ENCODE measurements at places on chromosomes 6 and 20.

DNA sequence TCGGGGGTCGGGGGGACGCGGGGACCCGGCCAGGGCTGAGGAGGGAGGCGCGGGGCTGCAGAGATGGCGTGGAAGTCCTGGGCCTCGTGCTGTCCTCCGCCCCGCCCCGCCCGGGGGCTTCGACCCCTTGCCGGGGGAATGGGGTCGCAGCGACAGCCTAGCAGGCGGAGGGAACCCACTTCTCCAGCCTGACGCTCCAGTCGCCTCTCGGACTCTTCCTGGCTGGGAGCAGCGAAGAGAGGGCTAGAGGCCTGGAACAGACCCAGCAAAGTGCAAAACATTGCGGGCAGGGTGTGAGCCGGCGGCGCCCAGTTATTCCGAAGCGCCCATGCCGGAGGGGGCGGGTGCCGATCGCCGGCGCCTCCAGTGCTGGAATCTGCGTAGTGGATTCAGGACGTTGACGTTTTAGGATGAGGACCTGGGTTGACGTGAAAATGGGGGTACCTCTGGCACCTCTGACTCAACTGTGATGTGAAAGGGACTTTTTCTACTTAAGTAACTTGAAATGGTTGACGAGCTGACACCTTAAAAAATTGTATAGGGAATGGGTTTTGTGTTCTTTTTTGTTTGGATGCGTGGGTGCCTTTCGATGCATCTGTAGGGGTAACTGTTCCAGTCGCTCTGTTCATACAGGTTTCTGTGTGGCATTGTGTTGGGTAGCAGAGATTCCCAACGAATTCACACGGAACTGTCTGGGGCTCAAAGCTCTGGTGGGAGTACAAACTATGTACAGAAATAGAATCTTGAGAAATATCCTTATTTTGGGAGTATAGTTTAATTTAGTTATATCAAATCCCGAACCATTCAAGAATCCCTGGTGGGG lies 1.4 kb downstream of the SLC35F1 start:
- no peak for DNase-seq

DNA sequence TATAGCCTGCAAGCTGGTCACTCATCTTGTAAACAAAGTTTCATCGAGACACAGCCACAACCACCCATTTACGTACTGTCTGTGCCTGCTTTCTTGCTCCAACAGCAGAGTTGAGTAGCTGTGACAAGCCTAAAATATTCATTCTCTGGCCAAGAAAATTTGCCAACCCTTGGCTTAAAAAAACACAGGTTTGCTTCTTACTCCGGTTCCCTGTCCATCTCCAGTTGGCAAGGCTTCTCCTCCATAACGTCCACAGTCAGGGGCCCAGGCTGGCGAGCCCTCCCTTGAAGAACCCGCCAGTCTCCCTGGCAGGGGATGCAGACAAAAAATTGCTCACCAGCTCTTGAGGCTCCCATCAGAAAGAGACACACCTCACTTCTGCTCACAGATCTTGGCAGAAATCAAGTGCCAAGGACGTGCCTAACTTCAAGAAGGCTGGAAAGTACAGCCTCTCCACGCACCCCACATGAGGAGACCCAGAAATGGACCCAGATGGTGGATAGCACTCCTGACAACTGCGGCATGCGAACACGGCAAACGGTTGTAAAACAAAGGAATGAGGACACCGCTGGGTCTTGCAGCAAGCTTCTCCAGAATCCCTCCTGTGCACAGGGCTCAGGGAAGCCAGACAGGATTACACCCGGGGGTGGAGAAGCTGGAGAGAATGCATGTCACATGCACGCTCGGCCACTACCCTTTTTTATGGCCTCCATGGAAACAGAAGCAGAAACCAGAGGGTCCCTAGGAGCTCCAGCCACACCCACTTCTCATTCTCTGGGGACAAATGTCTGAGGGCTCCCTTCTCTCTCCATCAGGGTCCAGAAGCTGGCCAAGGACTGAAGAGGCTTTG lies 59.8 kb upstream of the SIRPA start:
- no peak for DNase-seq

DNA sequence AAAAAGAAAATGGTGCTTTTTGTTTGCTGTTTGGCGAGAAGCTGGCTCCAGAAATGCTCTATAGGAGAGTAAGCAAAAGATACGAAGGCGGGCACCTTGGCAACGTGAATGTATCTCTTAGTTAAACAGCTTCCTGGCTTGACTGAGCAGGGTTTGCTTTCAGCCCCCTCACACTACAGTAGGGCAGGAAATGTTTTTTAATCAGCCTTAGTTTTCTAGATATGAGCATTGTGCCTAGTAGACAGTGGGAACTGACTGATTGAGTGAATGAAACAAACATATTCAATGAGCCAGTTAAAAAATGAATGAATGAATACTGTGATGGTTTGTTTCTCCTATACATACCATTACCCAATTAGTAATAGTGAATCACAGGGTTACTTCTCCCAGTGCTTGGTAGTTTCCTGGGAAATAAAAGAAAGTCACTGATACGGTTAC lies 19.9 kb downstream of the CAP2 start:
- no peak for DNase-seq

- no peak for DNase-seq
These were observed 42.2 kb upstream of the FOXP4 start for GRCh38 chr6:41503827-41504465.

DNA sequence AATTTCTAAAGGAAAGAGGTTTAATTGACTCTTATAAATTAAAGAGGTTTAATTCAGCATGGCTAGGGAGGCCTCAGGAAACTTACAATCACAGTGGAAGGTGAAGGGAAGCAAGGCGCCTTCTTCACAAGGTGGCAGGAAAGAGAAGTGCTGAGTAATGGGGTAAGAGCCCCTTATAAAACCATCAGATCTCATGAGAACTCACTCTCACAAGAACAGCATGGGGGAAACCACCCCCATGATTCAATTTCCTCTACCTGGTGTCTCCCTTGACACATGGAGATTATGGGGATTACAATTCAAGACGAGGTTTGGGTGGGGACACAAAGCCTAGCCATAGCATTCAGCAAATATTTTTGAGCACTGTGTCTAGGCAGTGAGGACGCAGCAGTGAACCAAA lies 3.9 kb upstream of the IPCEF1 start:
- no peak for DNase-seq

DNA sequence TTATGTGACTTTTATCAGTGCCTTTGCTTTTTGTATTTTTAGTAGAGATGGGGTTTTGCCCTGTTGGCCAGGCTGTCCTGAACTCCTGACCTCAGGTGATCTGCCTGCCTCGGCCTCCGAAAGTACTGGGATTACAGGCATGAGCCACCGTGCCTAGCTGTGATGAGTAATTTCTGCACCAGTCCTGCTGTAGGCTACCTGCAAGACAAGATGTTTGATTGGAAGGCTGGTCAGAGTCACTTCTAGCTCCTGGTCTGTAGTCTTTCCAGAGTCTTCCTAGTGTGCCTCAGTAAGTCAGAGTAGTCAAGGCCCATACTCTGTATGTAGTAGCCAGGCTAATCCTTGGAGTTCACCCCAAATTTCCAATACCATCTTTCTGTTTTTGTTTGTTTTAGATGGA lies 8.9 kb downstream of the TIAM2 start:
- no peak for DNase-seq

- no peak for DNase-seq
These were observed 63.6 kb downstream of the F13A1 start for GRCh38 chr6:6256886-6257285.

DNA sequence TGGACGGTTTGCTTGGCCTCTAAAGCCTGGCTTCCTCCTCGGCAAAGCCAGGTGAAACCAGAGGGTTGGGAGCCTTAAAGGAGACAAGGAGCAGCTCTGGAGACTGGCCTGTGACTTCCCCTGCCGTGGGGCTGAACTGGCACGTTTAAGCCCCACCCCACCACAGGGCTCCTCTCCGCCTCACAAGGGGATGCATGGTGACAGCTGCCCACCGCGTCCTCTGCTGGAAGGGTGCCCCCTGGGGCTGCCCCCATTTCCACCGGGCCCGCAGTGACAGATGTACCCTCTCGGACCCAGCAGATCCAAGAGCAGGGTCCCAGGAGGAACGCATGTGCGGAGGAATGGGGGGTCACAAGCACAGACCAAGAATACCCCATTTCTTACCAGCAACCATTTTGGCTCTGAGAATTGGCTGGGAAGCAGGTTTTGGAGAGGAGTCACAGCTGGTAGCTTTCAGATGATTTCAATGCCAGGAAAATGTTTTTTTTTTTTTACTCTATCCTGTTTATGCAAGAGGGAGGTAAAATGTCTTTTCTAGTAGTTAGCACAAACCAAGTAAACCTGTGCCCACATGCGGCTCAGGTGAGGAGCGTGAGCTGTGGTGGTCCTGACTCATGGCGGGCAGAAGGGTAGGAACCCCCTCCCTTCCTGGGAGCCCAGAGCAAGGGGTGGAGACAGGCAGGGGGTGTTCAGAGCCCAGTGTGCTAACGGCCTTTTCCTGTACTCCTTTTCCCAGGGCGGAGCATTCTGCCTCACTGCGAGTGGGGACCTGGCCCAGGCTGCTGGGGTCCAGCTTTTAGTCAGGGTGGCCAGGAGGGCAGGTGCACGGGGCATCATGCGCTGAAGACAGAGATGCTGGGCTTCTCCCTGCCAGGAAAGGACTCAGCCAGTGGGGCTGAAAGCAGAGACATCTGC lies 33.0 kb downstream of the FRMD1 start:
- no peak for DNase-seq

- no peak for DNase-seq
These were observed 243.3 kb downstream of the SOX4 start for GRCh38 chr6:21836772-21837425.

GRCh38 chr6:158754738-158755137 lies 64.4 kb downstream of the EZR start:
- no peak for DNase-seq

DNA sequence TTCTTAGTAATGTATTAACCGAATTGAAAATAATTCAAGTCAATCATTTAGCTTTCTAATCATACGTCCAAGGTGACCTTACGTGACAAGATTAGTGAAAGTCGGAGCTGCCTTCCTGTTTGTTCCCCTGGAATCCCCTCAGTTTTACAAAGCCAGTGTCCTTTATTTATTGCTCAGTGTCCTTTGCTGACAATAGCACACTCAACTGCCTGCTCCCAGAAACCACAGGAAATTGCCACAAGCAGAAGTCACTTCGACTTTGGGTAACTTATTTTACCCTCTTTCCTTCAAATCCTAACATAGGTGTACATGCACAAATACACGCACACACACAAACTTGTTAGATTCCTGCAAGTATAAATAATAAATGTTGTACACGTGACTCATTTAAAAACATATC lies 1167.7 kb upstream of the ADGRB3 start:
- no peak for DNase-seq

DNA sequence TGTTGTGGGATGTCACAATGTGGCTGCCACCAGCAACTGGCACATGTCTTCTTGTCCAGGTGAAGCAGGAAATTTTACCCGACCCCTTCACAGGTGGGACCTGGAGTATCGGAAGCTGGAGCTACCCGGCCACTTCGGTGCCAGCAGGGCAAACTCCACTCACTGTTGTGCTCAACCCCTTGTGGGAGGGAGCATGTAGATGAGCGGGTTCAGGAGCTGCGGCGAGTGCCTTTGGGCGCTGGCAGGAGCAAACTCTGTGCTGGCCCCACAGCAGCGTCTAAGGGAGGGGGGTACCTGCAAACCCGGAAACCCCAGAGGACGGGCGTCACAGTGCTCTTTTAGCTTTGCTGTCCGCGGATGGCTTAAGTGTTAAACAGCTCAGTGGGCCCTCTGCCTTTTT lies 20.7 kb upstream of the SULF2 start:
- no peak for DNase-seq

- DNase-seq = no peak
These were observed 15.0 kb upstream of the TBX18 start for GRCh38 chr6:84779380-84779779.

DNA sequence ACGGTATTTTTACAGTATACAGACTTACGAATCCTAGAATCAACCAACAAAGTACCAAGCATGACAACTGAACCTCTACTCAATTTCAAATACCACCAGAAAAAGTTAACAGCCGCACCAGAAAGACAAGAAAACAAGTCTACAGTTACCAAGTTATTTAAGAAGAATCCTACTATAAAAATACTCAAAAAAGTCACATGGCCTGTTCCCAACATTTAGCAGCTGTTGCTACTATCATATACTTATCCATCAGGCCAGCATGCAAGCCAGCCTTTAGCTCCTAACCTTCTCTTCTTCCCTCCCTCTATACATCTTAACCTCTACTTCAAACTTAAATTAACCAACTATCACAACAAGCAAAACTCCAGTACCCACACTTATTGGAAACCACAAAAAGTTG lies 1.9 kb downstream of the SYNCRIP start:
- DNase-seq = no peak

DNA sequence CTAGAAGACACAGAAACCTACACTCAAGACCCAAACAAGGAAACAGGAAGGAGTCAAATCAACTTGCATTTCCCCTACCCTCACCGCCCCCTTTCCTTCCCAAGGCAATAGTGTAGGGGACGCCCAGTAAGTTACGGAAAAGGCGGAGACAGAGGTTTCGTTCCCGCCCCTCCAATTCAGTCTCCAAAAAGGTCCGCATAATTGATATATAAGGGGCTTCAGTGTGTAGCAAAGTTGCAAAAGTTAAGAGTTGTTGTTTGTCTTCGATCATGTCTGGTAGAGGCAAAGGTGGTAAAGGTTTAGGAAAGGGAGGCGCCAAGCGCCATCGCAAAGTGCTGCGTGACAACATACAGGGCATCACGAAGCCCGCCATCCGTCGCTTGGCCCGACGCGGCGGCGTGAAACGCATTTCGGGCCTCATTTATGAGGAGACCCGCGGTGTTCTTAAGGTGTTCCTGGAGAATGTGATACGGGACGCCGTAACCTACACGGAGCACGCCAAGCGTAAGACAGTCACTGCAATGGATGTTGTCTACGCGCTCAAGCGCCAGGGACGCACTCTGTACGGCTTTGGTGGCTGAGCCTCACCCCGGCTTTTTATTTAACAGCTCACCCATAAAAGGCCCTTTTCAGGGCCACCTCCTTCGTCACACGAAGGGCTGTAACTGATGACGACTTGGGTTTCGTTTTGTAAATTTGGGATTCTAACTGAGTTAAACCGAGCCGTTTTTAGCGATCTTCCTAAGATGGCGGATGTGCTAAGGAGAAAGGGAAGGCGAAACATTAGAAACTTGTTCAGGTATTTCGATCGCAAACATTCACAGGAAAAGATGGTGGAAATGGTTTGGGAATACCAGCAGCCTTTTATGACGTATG lies 124.6 kb upstream of the BTN3A2 start:
- DNase-seq = peak; percentile 36

GRCh38 chr20:63132131-63132714 lies 83.7 kb downstream of the YTHDF1 start:
- no peak for DNase-seq

DNA sequence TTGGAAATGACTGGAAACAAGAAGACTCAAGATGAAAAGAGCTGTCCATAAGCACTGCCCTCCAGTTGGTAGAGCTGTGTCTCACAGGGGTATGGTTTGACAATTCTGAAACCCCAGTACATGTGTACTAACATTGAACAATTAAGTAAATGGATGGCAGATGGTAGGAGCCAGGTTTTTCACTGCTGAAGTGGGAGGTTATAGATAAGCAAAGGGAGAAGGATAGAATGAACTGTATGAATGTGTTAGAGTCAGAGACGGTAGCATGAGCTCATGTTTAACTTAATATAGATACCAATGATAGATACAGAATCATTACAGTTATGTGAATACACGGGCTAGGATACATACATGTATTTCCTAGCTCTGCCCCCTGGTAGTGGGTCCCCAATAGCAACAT lies 95.0 kb upstream of the SIRPA start:
- DNase-seq = no peak

- DNase-seq = peak; percentile 26
These were observed at the start of gene ITPA for GRCh38 chr20:3209257-3209945. Gene ITPA, plus strand, starts transcription at chr20:3209498. Its CDS starts 54 bp downstream, at chr20:3209552.

- DNase-seq = no peak
These were observed 14.7 kb downstream of the SNRPB start for GRCh38 chr20:2455771-2456497.
